NCI-H187 (cell line): ENCODE measurements at places on chromosomes 6 and 20.
A peak's percentile ranks its signal among the peaks of the same experiment; 100 is the strongest.

DNA sequence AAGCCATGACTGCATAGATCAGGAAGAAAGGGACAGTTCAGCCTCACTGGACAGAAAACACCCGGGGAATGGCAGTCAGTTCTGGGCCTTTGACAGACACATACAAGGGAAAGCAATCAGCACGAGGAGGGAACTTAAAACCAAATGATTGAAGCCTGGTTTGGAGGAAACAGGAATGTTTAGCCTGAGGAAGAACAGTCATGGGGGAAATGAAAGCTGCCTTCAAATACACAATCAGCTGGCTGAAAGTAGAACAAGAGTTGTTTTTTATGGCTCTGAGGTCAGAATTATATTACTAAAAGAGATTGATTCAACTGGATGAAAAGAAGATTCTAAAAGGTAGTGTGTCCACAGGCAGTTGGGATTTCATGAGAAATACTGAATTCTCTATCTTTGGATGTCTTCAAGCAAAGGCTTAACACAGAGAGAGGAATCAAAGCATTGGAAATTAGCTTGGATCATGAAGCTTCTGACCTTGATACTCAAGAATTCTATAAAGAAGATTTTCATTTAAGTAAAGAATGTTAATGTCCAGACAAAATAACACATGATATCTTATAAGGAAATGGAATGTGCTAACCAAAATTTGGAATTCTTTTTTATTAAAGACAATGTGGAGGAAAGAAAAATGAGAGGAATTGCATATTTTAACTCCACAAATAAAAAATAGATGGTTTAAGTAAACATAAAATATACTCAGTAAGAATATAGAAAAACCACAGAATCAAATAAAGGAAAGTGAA is 216.6 kb downstream of the IBTK start:
- DNase-seq: no peak

DNA sequence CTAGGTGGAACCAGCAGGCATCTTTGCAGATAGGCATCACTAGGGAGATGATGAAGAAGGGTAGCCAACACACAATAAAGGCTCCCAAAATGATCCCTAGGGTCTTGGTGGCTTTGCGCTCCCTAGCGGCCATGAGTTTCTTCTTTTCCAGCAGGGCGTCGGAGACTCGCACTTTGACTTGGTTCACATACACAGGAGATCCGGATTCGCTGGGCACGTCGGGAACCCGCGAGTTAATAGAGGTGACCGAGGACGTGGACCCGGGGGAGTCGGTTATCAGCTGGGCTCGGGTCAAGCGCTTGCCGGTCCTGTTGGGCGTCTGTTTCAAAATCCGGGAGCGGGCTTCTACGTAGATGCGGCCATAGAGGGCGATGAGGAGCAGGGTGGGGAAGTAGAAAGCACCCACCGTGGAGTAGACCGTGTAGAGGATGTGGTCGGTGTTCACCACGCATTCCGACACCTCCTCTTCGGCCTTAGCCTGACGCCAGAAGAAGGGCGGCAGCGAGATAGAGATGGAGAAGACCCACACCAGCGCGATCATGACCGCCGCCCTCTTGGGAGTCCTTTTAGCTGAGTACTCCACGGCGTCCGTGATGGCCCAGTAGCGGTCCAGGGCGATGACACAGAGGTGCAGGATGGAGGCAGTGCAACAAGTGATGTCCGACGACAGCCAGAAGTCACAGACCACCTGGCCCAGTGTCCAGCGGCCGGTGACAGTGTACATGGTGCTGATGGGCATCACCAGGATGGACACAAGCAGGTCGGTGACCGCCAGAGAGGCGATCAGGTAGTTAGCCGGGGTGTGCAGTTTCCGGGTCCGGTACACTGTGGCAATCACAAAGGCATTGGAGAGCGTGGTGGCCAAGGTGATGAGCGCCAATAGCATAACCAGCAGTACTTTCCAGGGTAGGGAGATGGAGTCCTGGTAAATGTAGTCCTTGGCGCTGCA is 658 bp downstream of the HTR1B start:
- DNase-seq: no peak

DNA sequence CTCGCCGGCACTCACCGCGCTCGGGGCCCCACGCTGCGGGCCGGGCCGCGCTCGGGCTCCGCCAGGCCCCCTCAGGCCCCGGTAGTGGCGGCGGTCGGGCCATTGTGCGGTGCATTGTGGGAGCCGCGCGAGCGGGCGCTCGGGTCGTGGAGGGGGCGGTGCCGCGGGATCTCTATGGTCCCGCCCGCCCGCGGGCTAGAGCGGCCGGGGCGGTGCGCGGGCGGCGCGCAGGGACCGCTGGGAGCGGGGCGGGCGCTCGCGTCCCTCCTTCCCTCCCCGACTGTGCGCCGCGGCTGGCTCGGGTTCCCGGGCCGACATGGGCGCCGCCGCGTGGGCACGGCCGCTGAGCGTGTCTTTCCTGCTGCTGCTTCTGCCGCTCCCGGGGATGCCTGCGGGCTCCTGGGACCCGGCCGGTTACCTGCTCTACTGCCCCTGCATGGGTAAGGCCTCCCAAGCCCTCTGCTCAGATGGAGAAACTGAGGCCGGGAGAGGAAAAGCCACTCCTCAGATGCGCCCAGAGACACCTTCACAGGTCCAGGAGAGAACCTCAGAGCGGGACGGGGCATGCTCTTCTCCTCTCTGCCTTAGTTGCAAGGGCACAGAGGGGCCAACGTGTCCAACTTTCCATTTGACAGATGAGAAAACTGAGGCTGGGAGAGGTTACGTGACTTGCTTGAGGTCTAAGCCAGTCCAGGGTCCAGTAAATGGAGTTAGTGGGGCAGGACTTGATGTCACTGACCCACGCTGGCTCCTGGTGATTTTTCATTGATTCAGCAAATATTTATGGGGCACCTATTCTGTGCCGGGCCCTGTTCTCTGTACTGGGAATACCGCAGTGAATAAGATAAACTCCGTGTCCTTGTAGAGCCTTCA is at the start of the genes PLAGL2 and POFUT1:
PLAGL2 (minus strand) TSS at position 118 of the 873 bp plus-strand sequence. CDS start 5,565 bp downstream, outside the sequence.
POFUT1 (plus strand) TSS at position 255 of the 873 bp plus-strand sequence; CDS start at position 317, 62 bp downstream.
- peak; percentile 75 for DNase-seq

- no peak for DNase-seq
Measured at GRCh38 chr6:44476849-44477248, 89.3 kb downstream of the CDC5L start.

GRCh38 chr20:46056970-46057855 is 28.2 kb downstream of the SLC12A5 start:
- DNase-seq: no peak

- DNase-seq: peak; percentile 38
Measured at GRCh38 chr20:3744806-3745685, 12.6 kb downstream of the HSPA12B start.

DNA sequence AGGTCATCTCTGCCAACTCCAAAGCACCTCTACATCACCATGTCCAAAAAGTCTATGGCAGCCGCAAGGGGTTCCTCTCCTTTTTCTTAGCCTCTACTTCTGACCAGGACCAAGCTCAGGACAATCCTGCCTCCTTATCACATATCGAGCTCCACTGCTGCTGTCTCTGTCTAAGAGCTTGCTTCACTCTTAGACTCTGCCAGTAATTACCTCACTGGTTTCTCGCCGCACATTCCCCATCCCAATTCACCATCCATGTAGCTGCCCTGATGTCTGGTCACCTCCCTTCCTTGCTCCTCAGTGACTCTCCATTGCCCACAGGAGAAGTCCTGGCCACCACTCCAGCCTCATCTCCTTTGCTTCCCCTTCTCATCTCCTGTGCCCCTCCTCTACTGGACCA is 24.1 kb upstream of the PI16 start:
- no peak for DNase-seq

- no peak for DNase-seq
Measured at GRCh38 chr6:78400076-78400475, 467.3 kb upstream of the IRAK1BP1 start.

GRCh38 chr6:147549531-147549930 is 41.0 kb downstream of the SAMD5 start:
- DNase-seq: no peak

DNA sequence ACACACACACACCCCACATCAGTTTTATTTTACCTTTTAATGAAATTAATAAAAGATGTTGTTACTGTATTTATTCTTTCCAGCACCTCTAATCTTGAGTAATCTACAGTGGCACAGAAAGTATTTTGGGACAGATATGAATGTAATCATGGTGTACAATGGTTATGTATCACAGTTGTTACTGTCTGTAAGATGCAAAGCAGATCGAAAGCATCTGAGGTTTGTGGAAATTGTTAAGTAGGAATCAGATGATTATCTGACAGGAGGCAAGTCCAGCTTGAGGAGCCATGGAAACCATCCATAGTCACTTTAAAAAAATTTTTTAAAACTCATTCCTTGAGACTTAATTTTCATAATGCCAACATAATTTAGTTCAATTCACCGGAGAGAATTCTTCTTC is 636.3 kb upstream of the MARCKS start:
- no peak for DNase-seq

DNA sequence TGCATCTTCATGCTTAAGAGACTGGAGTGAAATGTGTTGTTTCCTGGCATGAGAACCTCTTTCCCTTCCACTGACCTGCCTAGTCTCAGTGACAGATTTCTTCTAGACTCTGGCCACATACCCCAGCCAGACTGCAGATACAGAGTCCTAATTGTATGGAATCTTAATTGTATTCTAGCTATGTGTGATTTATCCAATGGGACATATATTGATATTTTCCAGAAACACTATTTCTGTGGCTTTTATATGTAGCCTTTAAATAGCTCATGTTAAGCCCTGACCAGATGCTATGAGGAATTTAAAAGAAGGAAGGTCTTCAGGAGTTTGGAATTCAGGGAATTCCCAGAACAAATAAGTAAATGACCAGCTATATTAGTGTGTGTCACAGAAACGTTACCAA is 99.0 kb downstream of the FIG4 start:
- DNase-seq: no peak

DNA sequence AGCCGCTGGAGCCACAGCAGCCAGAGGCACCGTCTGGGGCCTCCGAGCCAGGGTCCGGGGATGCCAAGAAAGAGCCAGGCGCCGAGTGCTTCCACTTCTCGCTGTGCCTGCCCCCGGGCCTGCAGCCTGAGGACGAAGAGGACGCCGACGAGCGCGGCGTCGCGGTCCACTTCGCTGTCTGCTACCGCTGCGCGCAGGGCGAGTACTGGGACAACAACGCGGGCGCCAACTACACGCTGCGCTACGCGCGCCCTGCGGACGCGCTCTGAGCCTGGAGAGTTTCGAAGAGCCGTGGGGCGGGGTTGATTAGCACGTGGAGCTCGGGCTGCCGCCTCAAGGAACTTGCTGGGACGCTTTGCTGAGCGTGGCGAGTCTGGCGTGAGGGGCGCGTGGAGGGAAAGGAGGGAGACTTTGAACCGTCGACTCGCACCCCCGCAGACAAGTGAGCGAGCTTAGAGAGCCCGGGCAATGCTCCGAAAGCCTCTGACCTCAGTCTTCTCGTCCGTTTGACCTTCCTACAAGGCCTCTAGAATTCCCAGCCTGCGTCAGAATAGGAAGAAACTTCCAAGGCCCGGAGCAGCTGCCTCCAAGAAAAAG is 1.3 kb downstream of the PPP1R3G start:
- no peak for DNase-seq

DNA sequence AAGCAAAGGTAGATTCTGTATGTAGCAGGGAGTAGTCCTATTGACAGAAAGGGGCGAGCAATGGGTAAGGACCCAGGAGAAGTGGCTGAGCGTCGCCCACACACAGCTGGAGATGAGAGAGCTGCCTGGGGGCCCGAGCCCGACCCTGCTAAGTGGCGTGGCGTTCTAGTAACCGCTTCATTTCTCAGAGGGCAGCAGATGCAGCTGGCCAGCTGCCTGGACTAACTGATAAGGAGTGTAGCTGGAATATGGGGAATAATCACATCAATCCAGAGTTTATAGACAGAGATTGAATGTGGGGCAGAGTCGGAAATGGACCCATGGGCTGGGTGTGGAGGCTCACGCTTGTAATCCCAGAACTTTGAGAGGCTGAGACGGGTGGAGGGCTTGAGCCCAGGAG is 64.4 kb downstream of the EZR start:
- no peak for DNase-seq

- DNase-seq: no peak
Measured at GRCh38 chr6:169780571-169781091, 29.2 kb downstream of the ERMARD start.

- DNase-seq: no peak
Measured at GRCh38 chr6:157586476-157587126, 205.6 kb downstream of the ZDHHC14 start.

DNA sequence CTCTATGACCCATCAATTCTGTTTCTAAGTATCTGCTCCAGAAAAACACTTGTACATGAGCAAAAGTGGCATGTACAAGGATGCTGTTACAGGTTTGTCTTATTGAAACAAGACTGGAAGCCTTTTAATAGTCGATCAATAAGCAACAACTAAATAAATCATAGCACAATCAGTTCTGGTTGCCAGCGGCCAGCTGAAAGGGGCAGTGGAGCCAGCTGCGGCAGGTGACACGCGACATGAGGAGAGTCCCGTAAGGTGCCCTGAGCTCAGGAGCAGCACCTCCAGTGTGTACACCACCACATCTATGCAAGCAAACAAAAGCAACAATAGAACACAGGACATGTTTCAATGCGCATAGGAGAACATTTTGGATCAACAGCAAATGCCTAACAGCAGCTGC is 20.7 kb upstream of the NNAT start:
- no peak for DNase-seq

GRCh38 chr6:16132909-16133308 is 4.0 kb downstream of the MYLIP start:
- no peak for DNase-seq

- no peak for DNase-seq
Measured at GRCh38 chr20:52454660-52455059, 263.1 kb upstream of the ZFP64 start.

- no peak for DNase-seq
Measured at GRCh38 chr6:111562246-111562645, 43.4 kb downstream of the TRAF3IP2 start.

- no peak for DNase-seq
Measured at GRCh38 chr6:100753421-100753820, 127.7 kb downstream of the ASCC3 start.

DNA sequence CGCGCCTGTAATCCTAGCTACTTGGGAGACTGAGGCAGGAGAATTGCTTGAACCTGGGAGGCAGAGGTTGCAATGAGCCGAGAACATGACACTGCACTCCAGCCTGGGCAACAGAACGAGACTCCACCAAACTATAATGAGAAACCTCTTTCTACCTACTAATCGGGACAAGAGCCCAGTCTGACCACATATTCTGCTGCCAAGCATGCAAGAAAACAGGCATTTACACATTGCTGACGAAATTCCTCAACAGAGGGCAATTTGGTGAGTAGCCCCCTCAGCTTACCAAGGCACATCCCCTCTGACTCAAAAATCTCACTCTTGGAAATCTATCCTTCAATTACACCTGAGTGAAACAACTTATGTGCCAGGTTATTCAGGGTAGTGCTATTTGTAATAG is 81.2 kb downstream of the SLC23A2 start:
- DNase-seq: no peak

- no peak for DNase-seq
Measured at GRCh38 chr6:28580475-28580874, 54.8 kb downstream of the GPX5 start.

DNA sequence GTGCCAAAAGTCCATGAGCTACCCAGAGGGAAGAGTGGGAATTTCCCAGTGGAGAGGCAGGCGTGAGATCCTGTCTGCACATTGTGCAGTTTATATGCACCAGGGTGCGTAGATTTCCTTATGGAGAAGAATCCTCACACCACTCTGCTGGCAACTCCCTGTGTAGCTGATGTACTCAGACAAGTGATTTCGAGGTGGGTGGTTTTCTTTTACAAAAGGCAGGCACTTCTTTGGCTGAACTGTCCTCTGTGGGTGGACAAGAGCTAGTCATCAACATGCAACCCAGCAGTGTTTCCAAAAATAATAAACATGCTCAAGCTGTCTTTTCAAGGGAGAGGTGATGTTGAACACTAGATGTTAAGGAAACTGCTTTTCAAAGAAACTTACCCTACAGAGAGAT is 121.7 kb upstream of the NXT1 start:
- no peak for DNase-seq
